DND-41 (cell line): ENCODE measurements at places on chromosomes 6 and 20.

- DNase-seq: peak; percentile 83
Observed at GRCh38 chr6:129686941-129687627, 22.9 kb downstream of the ARHGAP18 start.

GRCh38 chr20:50911716-50912115 lies 19.5 kb downstream of the ADNP start:
- no peak for DNase-seq

DNA sequence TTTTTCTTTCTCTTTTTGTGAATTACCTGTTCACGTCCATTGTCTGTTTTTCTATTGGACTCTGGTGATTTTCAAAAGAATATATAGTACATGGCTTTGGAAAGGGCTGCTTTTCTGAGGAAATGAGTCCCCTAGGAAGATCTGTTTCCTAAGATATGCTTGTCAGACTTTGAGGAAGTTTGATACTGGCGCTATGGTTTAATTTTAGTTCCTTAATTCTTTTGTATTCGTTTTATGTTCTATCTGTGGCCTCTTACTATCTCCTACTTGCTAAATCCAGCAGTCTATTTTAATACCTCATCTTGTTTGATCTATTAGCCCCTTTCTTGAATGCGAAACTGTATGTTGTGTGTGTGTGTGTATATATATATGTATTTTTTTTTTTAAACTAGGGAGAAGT lies 101.9 kb downstream of the LIN28B start:
- DNase-seq: no peak

DNA sequence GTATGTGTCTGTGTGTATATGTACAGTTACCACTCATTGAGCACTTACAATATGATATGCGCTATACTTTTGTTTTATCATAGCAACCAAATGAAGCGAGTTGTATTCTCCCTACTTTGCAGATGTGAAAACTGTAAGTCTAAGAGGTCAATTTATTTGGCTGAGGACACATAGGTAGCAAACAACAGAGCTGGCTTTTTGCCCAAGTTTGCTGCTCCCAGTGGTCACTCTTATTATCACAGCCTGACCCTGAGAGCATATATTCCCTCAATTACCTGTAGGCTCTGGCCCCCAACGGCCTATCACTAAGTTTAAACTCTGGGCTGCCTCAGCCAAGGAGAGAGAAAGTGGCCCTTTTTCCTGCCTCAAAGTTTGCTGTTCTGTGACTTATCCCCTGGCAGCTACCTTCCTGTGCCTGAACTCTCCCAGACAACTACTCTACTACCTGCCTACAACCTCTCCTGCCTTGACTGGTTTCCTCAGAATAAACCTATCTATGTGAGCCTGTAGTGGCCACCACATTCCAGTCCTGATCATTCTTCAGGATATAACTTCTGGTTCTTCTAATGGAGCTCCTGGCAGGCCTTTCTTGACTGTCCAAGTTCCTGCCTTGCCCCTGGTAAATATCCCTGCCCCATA lies 221.8 kb downstream of the FRK start:
- DNase-seq: peak; percentile 10

- DNase-seq: no peak
Observed at GRCh38 chr6:39085129-39085797, 29.7 kb downstream of the SAYSD1 start.

- no peak for DNase-seq
Observed at GRCh38 chr6:139539852-139540251, 165.4 kb upstream of the CITED2 start.

GRCh38 chr6:32832535-32832934 lies 6.0 kb downstream of the TAP2 start:
- DNase-seq: no peak

- DNase-seq: no peak
Observed at GRCh38 chr6:39156801-39157200, 41.8 kb upstream of the SAYSD1 start.

- no peak for DNase-seq
Observed at GRCh38 chr6:136371959-136372358, 82.3 kb upstream of the BCLAF1 start.

GRCh38 chr20:4947817-4948559 lies 53.3 kb downstream of the SLC23A2 start:
- DNase-seq: no peak

DNA sequence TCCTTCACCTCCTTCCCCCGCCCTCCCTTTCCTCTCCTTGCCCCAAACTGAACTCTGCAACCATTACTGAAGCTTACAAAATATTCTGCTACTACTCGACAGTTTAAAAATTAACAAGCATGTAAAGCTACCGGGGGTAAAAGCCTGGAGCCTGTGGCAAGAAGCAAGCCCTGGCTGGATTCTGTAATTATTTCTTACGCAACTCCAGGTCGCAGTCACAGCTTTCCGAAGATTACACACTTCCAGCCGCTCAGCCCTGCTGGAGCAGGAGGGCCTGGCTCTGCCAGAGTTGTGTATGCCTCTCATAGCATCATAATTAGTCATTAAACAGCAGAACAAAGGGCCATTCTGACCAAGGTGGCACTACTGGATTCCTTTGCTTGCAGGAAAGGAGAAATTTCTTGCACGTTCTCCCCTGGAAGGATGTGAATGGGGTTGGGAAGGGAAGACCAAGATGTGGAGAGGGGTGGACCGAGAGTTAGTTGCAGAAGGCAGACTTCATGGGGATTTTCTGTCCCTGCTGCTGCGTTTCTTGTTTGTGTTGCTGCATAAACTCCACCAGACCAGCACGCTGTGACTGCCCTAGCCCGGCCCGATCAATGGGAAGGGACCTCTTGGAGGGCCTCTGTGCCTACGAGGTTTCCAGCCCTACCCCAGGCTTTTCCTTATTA lies 23.6 kb downstream of the FOXQ1 start:
- no peak for DNase-seq
